ENCODE measurements at places on chromosomes 16 and 17.

- no peak for DNase-seq
These were observed 12.8 kb upstream of the SMG1 start for GRCh38 chr16:18938986-18939385.

- no peak for DNase-seq
These were observed 356.6 kb downstream of the KCNJ2 start for GRCh38 chr17:70525961-70526360.

DNA sequence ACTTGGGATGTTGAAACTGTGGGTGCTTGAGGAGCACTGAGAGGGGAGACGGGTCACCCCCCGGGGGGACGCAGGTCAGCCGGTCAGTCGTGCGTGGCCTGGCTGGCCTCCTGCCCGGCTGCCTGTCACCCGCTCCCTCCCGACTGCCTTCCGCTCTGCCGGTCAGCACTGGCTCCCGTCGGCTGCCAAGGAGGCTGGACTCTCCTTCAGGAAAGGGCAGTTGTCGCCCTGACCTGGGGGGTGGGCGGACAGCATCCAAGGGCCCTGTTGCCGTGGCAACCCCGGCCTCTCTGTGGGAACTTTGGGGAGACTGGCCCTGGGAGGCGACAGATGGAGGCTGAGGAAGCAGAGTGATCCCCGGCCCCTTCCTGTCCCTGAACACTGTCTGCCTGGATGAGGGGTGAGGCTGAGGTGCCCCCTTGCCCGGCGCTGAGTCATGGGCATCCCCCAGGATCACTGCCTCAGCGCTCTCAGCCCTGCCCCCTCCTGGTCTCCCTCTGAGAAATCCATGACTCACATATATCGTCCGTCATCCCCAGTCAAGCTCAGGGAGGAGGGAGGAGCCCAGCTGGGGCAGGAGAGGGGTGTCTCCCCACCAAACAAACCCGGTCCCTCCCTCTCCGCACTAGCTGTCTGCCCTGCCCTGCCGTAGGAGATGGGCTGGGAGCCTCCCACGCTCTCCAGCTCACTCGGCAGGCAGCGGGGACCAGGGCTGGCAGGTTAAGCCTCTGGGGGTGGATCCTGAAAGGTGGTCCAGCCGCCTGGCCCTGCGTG is at the start of gene ADGRG1:
Gene ADGRG1, plus strand, starts transcription at position 623 of the 774 bp plus-strand sequence. CDS start 21,658 bp downstream, outside the sequence.
- DNase-seq: peak; percentile 22

- no peak for DNase-seq
These were observed 56.9 kb downstream of the CYB5D2 start for GRCh38 chr17:4199818-4200402.

GRCh38 chr17:7476951-7477350 is 2.5 kb downstream of the ZBTB4 start:
- no peak for DNase-seq

DNA sequence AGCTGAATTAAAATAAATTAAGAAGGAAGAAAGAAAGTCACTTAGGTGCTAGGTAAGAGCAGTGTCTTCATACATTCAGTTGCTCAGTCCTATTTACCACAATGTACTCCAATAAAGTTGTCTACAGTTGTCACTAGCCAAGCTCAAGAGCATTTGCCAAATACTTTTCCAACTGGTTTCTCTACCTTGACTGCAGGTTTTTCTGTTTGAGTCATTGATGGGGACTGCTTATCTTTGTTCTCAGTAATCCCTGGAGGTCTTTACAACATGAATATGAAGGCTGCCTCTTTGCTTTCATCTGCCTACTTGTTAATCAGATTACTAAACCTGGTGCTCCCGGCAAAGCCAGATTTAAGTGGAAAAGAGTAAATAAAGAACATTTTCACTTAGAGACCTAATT is 64.6 kb upstream of the CLEC18B start:
- DNase-seq: no peak

- DNase-seq: no peak
These were observed 766 bp upstream of the B3GNT9 start for GRCh38 chr16:67151431-67152097.

DNA sequence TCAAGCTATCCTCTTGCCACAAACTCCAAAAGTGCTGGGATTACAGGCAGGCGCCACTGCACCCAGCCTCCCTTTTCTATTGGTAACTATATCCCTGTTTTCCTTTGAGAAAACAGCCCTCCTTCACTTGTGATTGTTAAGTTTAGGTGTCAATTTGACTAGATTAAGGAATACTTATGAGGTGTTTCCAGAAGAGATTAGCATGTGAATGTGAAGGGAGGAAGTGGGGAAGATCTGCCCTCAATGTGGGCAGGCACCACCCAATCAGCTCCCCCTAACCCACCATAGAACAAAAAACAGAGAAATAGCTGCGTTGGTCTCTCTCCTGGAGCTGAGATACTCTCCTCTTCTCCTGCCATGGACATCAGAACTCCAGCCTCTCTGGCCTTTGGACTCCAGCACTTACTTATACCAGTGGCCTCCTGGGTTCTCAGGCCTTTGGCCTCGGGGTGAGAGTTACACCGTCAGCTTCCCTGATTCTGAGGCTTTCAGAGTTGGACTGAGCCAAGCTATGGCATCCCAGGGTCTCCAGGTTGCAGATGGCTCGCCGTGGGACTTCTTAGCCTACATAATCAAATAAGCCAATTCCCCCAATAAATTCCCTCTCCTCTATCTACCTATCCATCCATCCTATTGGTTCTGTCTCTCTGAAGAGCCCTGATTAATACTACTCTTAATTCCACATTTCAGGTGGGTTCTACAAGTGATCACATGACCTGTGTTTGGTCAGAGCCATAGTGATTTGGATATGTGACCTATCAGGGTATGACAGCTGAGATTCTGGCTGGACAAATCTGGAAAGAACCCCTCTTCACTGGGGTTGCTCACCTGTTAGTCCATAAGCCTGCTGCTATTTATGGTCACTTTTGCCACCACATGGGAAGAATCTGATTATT is 12.0 kb upstream of the STAT3 start:
- no peak for DNase-seq

DNA sequence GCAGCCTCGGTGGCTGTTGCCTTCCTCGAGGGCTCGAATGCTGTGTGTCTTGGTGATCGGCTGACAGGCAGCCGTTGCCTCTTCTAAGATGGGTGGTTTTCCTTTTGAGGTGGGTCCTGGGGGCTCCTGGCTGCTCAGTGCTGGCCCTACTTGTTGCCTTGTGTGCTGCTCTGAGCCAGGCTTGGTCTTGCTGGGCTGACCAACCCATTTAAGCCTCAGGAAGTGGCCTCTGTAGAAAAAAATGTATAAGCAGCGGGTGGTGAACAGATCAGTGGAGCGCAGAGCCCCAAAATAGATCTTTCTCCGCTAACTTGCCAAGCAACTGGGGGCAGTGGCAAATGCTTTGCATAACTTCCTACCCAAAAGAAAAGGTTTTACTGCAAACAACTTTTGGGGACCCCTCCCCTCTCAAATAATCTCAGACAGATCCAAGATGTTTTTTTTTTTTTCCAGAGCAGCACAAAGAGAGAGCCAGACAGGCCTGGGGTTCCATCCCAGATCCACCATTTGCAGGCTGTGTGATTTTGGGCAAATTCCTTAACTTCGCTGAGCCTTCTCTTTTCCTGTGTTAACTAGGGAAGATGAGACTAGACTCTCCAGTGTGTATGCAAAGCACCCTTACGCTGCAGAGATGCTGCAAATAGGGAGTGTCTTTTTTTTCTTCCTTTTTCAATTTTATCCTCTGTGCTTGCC is 42.5 kb downstream of the PLCG2 start:
- no peak for DNase-seq

- DNase-seq: no peak
These were observed 821.1 kb upstream of the EEF2KMT start for GRCh38 chr16:5918567-5919130.

GRCh38 chr16:65769776-65770438 is 596.6 kb upstream of the CDH5 start:
- no peak for DNase-seq

DNA sequence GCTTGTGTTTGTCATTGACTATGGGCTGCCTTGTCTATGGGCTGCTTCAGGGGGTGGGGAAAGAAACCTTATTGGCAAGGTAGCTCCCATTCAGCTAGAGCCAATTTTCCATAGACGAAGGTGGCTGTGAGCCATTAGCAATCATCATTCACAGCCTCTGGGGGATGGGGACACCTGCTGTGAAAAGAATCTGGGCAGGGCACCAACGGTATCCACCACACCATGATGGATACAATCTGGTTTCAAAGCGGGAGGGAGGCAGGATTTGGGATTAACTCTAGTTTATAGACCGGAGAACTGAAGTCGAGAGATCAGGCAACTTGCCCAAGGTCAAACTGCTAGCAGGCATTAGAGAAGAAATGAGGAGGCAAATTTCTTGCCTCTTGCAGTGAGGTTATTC is 182.3 kb downstream of the SHISA9 start:
- DNase-seq: no peak

GRCh38 chr17:45828582-45829133 is 16.0 kb upstream of the SPPL2C start:
- DNase-seq: no peak

DNA sequence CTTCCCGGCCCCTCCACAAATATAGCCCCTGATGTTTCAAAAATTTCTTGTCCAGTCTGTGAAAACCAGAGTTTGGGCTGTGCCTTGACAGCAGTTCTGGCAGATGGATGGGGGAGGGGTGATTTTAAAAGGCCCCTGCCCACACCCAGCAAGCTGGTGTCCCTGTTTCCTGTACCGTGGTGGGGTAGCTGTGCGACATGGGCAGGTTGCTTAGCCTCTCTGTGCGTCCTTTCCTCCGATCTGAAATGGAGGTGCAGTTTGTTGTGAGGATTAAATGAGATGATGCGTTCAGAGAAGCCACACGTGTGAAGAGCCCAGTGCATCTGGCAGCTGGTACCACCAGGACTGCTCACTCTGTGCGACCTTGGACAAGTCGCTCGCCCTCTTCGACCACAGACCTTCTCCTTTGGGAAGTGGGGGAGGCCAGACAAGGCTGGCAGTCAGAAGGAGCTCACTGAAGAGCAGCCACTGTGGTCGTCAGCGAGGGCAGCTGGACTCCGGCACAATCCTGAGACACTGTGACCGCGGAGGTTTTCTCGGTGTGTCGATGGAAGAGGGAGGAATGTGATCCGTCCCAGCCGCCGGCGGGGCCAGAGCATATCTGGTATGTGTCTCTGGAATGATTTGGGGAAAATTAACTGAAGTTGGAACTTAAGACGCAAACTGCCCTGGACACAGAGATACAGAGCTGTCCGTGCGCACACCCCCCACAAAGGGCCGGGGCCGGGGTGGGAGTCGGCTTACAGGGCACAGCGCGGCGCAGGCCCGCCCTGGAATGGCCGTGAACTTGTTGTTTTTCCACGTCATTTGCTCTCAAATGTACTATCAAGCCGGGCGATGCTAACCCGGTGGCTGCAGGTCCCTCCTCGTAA is 721 bp upstream of the WFIKKN2 start:
- no peak for DNase-seq

DNA sequence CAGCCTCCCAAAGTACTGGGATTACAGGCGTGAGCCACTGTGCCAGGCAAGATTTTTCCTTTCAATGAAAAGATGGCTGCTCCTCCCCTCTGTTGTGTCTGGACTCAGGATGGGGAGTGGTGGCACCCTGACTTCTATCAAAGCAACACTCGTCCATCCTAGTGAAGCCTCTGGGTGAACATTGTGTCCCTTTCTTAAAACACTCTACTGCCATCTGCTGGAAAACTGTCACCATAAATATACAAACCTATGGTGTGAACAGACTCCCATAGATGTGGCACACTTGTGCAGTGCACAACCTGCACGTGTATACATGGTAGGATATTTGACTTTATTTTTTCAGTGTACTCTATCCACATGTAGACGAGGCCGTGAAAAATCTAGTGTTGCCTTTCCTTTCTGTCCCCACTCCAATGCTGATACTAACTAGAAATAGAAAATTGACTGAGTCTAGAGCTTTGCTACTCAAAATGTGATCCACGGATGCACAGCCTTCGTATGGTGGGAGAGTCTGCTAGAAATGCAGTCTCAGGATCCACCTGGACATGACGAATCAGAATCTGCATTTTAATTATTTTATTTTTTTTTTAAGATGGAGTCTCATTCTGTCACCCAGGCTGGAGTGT is 55.9 kb upstream of the PLCG2 start:
- DNase-seq: peak; percentile 18

GRCh38 chr17:42521036-42521435 is 15.0 kb upstream of the NAGLU start:
- no peak for DNase-seq

GRCh38 chr17:77501101-77501566 is 360.4 kb downstream of the SEC14L1 start:
- DNase-seq: no peak

DNA sequence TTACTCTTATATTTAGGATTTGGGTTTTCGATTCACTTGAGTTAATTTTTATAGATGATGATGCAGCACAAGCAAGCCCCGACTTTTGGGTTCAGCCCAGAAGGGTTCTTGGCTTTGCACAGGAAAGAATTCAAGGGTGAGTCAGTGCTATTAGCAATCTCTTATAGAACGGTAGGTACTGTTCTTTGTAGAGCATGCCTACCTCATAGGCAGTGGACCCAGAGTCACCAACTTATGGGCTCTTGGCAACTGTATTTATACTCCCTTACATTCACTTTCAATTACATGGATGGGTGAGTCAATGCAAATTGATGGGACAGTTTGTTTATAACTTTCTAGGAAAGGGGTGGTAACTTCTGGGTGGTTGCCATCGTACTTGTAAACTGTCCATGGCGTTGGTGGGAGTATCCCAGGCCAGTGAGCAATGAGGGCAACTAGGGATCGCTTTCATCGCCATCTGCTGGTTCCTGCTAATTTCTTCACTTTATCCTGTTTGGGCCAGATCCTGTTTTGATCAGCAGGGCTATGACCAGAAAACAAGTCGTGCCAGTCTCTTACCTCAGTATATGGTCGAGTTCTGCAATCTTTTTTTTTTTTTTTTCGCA is 362.6 kb downstream of the CNTNAP4 start:
- DNase-seq: no peak

- DNase-seq: peak; percentile 65
These were observed 702 bp downstream of the PHF23 start for GRCh38 chr17:7238420-7239090.

GRCh38 chr17:66812571-66812970 is 22.3 kb upstream of the CACNG5 start:
- DNase-seq: no peak

DNA sequence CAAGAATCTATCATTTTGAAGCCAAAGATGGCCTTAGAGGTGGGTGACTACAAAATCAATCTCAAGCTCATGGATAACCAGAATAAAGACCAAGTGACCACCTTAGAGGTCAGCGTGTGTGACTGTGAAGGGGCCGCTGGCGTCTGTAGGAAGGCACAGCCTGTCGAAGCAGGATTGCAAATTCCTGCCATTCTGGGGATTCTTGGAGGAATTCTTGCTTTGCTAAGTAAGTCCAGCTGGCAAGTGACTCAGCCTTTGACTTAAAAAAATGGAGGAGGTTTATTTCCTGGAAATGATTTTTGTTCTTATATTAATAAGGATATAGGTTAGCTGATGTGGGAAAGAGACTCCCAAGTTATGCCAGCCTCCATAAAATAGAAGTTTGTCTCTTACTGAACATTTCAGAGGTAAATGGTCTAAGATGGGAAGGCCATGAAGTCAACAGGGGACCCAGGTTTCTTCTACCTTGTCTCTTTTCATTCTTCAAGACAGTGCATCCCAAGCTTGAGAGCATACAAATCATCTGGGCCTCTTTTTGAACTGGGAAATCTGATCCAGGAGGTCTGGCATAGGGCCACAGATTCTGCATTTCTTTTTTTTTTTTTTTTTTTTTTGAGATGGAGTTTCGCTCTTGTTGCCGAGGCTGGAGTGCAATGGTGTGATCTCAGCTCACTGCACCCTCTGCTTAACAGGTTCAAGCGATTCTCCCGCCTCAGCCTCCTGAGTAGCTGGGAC is 19.8 kb upstream of the TANGO6 start:
- no peak for DNase-seq

Measured in CD8-positive, alpha-beta memory T cell (primary cell).